ENCODE measurements at places on chromosomes 11 and 22. TPM values are rescaled to one million over a fixed set of nuclear protein-coding genes. Genes with fewer than 3 reads are reported as not detected.

The RFPL2 gene
- 6.4 TPM for polyA plus RNA-seq

The BIK gene
- polyA plus RNA-seq: not detected

The ANO1 gene
- polyA plus RNA-seq: 28.8 TPM

The MMP1 gene
- not detected for polyA plus RNA-seq

The OR52H1 gene
- polyA plus RNA-seq: not detected

The SEC14L3 gene
- polyA plus RNA-seq: not detected

The ABCG4 gene
- 5.6 TPM for polyA plus RNA-seq

The MPZL2 gene
- not detected for polyA plus RNA-seq

The SLC22A8 gene
- polyA plus RNA-seq: not detected

The OR8G1 gene
- polyA plus RNA-seq: not detected

The OR4D5 gene
- not detected for polyA plus RNA-seq

The ELF5 gene
- not detected for polyA plus RNA-seq

The IFITM10 gene
- polyA plus RNA-seq: not detected

The GSTT2 gene
- polyA plus RNA-seq: 0.43 TPM

The OR8A1 gene
- polyA plus RNA-seq: not detected

The OR9I1 gene
- polyA plus RNA-seq: not detected

The INPP5J gene
- polyA plus RNA-seq: 2.9 TPM

The TECTA gene
- 1.2 TPM for polyA plus RNA-seq

The GGTLC3 gene
- not detected for polyA plus RNA-seq

The CHRNA10 gene
- not detected for polyA plus RNA-seq

The POTEH gene
- polyA plus RNA-seq: not detected

The OR52E8 gene
- polyA plus RNA-seq: not detected

The EHF gene
- not detected for polyA plus RNA-seq

The FGF19 gene
- polyA plus RNA-seq: not detected

The SLC37A2 gene
- not detected for polyA plus RNA-seq

The FADS2 gene
- 9.6 TPM for polyA plus RNA-seq

The C22orf31 gene
- 0.34 TPM for polyA plus RNA-seq

The TSPAN32 gene
- polyA plus RNA-seq: not detected

The PIH1D2 gene
- polyA plus RNA-seq: 7.2 TPM

The PRRG4 gene
- 0.07 TPM for polyA plus RNA-seq

The OR10D3 gene
- polyA plus RNA-seq: not detected

The AGBL2 gene
- 0.75 TPM for polyA plus RNA-seq

The DCUN1D5 gene
- 160 TPM for polyA plus RNA-seq

The AMBRA1 gene
- 2.7 TPM for polyA plus RNA-seq

The HOATZ gene
- not detected for polyA plus RNA-seq

The SPDYC gene
- polyA plus RNA-seq: not detected

The BEST1 gene
- not detected for polyA plus RNA-seq

The OR8D4 gene
- not detected for polyA plus RNA-seq

The GRM5 gene
- 6.9 TPM for polyA plus RNA-seq

The TTC38 gene
- 1.3 TPM for polyA plus RNA-seq

The DDB1 gene
- polyA plus RNA-seq: 53.9 TPM

The CCDC81 gene
- polyA plus RNA-seq: 3.4 TPM

The CSNK2A3 gene
- polyA plus RNA-seq: 4.1 TPM

The UPK3A gene
- not detected for polyA plus RNA-seq

The PACSIN3 gene
- polyA plus RNA-seq: not detected

The GPR83 gene
- polyA plus RNA-seq: not detected

The MAPK8IP2 gene
- polyA plus RNA-seq: 5.1 TPM

The OR52N4 gene
- not detected for polyA plus RNA-seq

The DDX17 gene
- 55.8 TPM for polyA plus RNA-seq

The OR56B4 gene
- polyA plus RNA-seq: not detected

The EXPH5 gene
- 6.3 TPM for polyA plus RNA-seq

The RASSF7 gene
- polyA plus RNA-seq: 1.6 TPM

The OR10A3 gene
- not detected for polyA plus RNA-seq

The BIRC3 gene
- polyA plus RNA-seq: not detected
